Non-pigmented ciliary epithelial cell (primary cell): ENCODE measurements at places on chromosomes 11 and 22.

DNA sequence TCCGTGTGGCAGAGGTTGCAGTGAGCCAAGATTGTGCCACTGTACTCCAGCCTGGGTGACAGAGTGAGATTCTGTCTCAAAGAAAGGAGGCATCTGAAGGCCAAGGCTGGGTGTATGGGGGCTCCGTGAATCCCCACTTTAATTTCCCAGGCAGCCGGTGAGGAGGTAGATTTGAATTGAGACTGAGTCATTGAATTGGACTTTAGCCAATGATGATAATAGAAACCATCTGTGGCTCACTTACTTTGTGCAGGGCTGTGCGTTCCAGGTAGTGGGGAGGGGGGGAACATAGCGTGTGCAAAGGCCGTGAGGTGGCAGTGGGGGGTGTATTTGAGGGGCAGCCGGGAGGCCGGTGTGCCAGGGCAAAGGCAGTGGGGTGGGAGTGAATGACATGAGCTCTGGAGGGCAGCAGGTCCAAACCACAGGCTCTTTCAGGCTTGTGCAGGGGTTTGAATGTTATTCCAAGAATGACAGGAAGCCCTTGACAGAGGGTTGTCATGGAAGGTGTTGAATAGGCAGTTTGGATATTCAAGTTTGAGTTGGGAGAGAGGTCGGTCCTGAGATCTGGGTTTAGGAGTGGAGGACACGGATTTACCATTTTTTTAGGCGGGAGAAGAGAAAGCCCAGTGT lies 6.1 kb downstream of the ARHGAP8 start:
- peak; percentile 13 for DNase-seq

- no peak for DNase-seq
These were observed 13.0 kb downstream of the NEU3 start for GRCh38 chr11:75001686-75002085.

DNA sequence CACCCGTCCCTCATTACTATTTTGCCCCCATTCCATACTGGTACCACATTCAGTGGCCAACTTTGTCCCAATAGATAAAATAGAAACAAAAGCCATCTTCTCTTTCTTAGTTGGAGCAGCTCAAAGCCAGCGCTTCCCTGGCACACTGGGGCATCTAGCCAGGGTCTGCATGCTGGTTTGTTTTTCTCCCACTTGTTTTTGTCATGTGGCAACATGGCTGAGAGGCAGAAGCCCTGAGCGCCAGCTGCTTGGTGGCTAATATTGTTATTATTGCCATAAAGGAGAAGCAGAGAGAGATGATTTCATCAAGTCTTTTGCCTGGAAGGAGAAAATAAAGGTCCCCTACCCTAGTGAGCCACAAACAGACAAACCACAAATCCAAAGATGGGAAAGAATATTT lies 48.4 kb upstream of the CRTAM start:
- no peak for DNase-seq

DNA sequence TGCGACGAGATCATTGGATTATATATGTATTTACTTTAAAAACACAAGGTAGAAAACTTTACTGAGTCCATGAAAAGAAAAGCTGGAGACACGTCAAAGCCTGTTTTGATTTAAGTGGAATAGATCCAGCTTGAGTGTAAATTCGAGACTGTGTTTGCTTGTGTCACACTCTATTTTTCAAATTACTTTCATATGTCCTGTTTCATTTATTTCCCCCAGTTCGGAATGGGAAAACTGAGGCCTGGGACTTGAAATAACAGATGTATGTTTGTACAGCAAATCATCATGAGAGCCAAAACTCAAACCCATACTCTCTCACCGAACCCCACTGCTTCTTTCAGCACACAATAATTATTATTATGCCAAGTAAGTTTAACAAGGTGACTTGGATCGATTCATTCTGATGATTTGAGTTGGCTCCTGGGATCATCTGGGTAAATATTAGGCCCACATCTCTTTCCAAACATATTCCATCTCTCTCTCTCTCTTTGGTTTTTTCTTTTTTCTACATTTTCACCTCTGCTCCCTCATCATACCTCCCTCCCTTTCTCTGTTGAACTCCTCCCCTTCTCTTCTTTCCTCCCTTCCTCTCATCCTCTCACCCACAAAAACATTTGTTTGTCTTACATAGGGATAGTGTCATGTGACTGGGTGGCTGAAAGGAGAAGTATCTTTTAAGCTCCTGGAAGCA lies 21.2 kb downstream of the FZD4 start:
- no peak for DNase-seq

DNA sequence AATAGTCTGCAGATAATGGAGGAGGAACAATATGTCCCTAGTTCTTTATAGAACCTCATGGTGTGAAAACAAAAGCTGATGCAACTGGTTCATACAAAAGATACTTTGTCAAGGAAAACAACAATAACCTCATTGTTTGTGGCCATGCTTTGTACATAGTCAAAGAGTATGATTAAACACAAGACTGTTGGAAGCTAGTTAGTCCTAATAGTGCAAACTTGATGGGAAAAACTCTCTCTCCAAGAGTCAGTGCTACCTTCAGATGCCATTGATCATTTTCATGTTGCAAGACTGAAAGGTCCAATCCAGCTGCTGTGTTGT lies 20.1 kb upstream of the PLAAT2 start:
- no peak for DNase-seq

GRCh38 chr11:74465291-74465708 lies 2.0 kb downstream of the KCNE3 start:
- DNase-seq: no peak

DNA sequence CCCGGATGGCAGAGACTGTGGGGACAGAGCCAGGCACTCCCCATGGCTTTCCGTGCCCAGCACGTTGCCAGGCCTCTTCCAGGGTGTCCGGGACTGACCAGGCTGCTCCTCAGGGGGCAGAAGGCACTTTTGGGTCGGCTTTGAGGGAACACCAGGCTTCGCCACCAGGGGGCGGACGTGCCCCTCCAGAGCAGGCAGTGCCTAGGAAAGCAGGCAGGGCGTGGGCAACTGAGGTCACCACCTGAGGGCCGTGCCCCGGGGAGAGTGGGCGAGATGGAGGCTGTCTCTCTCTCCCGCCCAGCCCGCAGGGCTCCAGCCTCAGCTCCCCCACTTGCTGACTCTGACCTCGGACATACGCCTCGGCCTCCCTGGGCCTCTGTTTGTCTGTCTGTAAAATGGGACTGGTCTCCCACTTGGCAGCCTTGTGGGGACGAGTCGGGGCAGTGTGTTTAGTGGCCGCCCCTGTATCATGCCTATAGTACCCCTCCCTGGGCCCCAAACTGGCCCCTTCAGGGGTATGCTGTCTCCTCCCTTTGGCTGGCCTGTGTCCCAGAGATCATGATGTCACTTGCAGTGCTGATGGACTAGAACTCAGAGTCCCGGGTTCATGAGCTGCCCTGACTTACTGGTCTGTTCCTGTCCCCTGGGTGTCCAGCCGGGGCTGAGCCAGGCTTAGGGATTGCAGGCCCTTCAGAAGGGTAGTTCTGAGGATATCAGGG lies 4.4 kb upstream of the PRR5 start:
- DNase-seq: no peak

DNA sequence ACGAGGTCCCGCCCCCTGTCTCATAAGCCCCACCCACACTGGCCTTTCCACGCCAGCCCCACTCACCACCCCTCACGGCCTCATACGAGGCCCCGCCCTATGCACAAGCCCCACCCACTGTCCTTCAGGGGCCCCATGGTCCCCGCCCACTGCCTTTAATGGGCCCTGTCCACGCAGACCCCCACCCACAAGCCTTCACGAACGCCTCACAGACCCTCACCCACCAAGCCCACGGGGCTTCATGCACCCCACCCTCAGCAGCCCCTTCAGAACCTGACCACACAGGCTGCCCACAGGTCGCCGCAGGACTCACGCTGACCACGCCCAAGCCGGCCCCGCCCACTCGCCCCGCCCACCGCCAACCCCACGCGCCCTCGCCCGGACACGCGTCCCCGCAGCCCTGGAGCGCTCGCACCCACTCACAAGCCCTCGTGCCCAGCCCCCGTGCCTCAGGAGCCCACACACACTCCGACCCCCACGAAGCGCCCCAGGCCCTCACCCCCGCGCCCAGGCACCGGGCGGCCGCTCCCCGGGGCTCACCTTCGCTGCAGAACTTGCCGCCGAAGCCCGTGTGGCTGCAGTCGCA lies 10.5 kb downstream of the NRXN2 start:
- no peak for DNase-seq

DNA sequence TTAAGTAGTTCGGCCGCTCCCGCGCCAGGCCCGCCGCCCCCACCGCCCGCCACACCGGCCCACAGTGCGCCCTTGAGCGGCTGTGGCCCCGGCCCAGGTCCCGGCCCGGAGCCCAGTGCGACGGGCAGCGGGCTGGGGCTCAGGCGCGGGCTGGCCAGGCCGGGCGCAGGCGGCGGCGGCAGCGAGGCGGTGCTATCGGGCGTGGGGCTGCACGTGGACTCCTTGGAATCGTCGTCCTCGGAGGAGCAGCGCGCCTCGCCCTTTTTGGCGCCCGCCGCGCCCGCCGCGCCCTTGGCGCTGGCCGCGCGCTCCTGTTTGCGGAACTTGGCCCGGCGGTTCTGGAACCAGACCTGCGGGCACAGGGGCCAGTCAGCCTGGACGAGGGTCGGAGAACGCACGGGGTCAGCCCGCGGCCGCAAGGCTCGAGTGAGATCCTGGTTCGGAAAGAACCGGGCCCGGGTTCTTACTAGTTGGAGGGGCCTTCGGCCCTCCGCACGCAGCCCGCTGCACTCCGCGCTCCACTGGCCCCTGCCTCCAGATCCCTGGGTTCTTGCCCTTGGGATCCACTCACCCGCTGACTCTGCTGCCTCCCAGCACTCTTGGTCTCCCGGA lies 4.0 kb downstream of the PHOX2A start:
- no peak for DNase-seq

- DNase-seq: no peak
These were observed 21.2 kb downstream of the TTC28 start for GRCh38 chr22:28658448-28658847.
